ENCODE measurements at places on chromosomes 4 and X.

- no peak for DNase-seq
These were observed 133.8 kb downstream of the ZC4H2 start for GRCh38 chrX:64842492-64842891.

DNA sequence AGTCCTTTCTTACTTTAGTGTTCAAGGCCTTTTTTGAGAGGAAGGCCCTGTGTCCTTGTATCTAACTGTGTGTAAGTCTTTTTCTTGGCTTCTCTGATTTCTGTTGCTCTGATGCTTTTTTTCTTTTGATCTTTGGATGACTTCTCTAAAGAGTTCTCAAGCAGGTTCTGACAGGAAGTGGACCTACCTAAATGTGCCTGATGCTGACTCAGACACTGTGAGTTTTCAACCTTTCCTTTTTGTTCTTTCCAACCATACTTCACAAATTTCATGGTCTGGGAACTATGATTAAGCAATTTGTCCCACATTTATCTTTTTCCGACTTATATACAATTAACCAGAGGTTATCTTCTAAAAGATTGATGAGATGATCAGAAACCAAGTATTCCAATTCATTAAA, 96.5 kb downstream of the SYTL5 start:
- no peak for DNase-seq

GRCh38 chr4:1731180-1731579, 9.9 kb downstream of the TACC3 start:
- no peak for DNase-seq

DNA sequence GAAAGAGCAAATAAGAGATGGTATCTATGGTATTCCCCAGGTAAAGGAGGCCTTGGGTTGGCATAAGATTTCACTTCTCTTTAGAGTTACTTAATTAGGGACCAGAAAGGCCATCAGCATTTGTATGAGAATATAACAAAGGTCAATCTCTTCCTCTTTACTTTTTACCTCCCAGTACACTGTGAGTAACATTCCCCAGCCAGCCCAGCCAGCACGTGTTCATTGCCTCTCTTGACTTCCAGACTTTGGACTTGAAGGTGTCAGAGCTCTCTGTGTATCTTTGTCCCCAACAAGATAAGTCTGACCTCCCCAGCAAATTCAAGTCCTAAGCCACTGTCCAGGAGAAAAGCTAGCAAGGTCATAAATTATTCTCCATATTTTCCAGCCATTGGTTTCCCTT, 110.5 kb downstream of the AR start:
- DNase-seq, result no peak

GRCh38 chr4:85919200-85919887, 440.5 kb downstream of the MAPK10 start:
- DNase-seq, result no peak

DNA sequence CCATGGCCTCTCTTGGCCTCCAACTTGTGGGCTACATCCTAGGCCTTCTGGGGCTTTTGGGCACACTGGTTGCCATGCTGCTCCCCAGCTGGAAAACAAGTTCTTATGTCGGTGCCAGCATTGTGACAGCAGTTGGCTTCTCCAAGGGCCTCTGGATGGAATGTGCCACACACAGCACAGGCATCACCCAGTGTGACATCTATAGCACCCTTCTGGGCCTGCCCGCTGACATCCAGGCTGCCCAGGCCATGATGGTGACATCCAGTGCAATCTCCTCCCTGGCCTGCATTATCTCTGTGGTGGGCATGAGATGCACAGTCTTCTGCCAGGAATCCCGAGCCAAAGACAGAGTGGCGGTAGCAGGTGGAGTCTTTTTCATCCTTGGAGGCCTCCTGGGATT, 8.0 kb downstream of the CLDN2 start:
- no peak for DNase-seq

DNA sequence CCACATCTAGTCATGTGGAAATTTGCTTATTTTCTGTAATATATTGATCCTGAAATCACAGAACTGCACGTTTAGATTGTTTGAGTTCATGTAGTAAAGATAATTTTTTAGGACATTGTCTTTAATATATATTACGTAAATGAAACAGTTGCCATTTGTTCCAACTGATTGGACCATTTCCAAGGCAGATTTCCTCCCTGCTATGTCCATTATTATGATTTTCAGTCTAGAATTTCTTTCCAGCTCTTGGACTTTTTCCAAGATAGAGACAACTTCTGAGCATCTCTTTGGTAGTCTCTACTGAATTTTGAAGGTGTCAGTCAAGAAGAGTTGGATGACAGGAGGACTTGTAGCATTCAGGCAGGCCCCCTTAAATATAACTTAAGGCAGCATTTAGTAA, 94.6 kb downstream of the STIM2 start:
- DNase-seq, result peak; percentile 0

DNA sequence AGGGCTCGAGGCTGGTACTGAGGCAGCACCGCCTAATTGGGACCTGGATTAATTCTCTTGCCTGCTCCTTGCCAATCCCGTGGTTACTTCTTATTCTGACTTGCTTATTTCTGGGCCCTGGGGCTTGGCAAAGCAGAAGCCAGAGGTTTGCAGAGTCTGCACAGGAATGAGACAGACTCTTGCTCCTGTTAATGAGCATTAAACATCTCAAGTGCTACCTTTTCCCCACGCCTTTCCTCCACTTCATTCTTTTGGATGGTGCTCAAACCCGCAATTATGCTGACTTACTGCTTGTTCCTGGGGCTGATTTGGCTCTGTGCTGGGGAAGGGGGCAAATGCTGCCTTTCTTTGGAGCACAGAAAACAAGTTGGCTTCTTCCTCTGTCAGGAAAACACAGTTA, 16.5 kb upstream of the STOX2 start:
- no peak for DNase-seq

DNA sequence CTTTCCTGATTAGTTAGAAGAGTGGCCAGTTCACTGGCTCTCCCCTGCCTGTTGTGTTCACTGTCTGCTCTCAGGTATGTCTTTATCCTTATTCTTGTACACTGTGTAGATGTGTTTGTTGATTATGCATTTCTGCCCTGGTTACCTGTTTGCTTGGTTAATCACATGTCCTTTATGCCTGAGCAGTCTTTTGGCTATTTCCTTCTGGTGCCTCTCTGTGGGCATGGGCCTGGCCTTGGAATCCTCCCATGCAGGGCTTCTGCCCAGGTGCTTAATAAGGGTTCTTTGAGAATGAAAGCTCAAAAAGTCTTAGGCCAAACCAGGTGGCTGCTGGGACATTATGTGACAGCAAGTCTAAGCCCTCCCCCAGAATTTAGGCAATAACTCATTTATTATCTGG, 26.5 kb downstream of the OTUD6A start:
- DNase-seq, result no peak

DNA sequence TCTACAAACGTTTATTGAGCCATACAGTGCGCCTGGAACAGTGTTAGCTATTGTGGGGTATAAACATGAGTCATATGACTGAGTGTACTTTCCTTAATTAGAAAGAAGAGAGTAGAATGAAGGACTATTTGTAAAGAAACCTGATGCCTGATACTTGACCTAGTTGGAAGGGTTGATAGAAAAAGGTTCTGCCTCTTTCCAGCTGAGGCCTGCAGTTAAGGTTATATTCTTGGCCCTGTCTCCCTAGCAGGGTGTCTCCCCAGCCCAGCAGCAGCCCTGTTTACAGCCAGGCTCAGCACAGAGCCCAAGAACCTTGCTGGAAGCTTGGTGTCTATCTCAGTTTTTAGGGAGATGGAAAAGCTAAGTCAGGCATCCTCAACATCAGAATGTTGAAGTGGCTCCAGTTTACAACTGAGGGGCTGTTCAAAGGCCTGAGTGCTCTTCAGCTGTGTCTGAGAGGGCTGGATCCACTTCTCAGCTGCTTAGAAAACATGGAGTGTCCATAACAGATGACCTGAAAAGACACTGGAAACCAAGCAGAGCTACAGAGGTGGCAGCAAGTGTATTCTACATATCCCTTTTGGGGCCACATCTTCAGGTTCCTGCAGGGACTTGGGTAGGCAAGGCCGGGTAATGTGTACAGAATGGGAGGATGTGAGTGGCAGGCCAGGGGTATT, 21.6 kb downstream of the NYX start:
- no peak for DNase-seq

GRCh38 chrX:112043997-112044396, 38.6 kb downstream of the TRPC5 start:
- no peak for DNase-seq

DNA sequence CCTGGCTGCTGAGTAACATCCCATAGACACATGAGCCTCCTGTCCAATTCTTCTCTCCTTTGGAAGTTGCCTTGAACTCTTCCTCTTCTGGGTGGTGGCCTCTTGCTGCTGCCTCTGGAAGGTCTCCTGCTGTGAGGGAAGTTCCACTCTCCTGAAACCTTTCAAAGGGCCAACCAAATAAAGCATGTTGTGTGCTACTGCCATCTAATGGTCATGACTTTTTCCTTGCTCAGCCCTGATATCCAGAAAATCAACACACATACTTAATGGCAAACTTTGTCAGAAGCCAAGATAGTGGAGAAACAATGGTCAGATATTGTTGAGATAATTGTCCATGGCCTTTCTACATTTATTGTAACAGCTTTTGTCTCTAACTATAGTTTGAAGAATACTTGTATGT, 19.1 kb upstream of the ZXDA start:
- DNase-seq, result no peak

DNA sequence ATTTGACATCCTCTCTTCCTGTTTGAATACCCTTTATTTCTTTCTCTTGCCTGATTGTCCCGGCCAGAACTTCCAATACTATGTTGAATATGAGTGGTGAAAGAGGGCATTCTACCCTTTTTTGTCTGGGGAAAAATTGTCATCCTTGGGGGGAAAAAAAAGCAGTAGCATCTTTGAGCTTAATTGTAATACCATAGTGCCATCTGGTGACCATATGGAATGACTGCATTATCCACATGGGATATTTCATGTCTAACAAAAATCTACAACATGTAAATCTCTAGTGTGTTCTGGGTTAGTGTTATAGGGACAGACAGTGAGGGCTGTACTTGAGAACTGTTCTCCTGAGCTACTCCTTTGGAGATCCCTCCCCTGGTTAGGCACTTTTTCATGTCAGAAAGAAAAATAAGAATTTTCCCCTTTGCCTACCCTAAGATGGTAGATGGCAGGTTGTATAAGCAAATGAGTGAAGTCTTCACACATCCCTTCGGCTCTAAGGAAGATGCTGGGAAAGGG, 26.0 kb downstream of the CAPN6 start:
- DNase-seq, result no peak

- no peak for DNase-seq
These were observed 96.5 kb upstream of the DUSP21 start for GRCh38 chrX:44747317-44747716.

DNA sequence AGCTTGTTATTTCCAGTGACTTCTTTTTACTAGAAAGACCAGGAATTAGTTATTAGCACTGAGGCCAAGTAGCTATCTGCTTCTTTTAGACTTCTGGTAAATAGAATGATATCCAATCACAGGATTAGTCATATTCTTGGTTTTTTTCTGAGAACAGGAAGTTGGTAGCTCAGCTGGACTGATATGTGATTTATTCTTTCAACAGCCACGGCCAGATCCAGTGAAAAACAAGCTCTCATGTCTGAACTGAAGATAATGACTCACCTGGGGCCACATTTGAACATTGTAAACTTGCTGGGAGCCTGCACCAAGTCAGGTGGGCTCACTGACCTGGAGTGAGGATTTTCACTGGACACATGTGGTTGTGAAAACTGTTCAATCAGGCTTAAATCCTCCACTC, 48.6 kb downstream of the PDGFRA start:
- DNase-seq, result no peak

DNA sequence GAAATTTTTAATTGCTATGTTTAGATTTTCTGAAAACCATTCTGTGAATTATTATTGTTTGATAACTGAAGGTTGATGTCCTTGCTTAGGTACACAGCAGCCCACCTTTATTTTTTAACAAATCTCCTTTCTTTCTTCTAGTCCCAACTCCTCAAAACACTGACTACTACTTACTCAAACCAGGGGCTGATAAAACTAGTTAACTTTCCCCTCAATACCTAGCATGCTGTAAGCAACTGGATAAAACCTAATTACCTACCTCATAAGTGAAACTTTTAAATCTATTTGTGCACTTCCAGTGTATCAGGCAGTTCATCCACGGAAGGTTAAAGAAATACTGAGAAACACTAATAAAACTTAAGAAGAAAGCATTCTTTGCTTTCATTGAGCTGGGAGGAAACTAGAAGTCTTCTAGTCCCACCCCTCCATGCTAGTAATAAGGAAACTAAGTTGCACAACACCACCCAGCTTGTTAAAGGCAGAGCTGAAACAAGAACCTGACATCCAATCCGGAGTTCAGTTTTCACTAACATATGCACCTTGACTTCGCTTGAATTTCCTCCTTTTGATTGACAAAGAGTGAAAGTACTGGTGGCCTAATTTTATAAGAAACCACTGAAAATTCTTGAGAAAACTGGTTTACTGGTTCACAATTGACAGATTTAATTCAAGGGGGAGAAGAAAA, 180.2 kb upstream of the TET2 start:
- no peak for DNase-seq

DNA sequence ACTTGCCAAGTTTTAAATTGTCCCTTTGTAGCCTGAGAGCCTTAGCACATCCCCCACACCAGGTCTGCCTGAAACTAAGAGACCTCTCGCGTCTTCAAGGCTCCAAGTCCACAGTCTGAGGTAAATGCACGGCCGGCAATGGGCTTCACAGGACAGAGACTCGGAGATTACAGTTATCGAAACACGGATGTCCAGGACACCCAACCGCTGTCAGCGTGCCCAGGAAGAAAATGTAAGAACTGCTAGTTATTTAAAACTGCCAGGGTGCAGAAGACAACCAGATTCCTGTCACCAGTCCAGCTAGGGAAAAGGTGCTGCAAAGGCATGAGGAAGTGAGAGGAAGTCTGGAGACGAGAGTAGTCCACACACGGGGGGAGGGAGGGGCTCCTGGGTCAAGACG, 28.9 kb downstream of the ZNF827 start:
- DNase-seq, result no peak

GRCh38 chr4:66885501-66886165, 659.7 kb downstream of the CENPC start:
- no peak for DNase-seq

GRCh38 chrX:108833993-108834392, 97.6 kb upstream of the IRS4 start:
- DNase-seq, result peak; percentile 90

GRCh38 chrX:1483843-1484637, 31.3 kb upstream of the ASMTL start:
- DNase-seq, result no peak

DNA sequence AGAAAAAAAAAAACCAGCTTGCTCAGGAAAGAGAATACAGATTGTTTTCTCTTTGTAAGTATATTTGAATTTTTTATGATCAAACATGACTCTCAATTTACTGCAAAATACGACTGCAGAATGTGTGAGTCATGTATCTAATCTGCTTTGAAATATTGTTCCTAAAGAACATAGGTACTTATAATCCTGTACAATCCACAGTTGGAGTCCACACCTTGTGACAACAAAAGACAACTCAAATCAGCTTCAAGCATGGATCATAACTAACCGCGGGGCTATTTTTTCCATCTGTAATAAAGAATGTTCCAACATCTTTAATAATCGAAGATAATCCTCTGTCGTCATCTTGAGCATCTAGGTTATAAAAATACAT, 77.8 kb upstream of the STIM2 start:
- no peak for DNase-seq

Measured in NCI-H1105 (cell line).